Kidney epithelial cell (primary cell): ENCODE measurements at places on chromosomes 5 and 9.

DNA sequence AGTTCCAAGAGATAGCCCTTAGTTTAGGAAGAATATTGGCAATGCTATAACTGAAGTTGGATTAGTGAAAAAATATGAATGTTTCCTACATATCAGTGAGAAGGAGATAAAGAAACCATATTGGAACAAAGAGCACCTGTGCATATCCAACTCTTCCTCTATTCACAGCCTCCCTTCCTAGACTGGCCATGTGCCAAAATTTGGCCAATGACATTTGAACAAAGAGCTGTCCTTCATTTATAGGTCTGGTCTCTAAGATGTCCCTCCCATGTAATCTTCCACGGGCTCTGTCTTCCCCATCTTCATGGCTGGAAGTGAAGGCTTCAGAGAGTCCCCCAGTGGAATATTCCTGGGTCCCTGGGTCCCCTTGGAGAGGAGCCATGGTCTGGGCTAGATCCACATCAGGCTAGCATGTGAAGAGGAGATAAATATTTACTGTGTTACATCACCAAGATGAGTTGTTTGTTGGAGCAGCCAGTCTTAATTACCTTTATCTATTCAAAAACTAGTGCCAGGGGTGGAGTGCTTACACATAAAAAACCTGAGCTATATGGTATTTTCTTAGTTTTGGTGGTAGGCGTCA, 190.0 kb upstream of the S1PR3 start:
- DNase-seq: no peak

DNA sequence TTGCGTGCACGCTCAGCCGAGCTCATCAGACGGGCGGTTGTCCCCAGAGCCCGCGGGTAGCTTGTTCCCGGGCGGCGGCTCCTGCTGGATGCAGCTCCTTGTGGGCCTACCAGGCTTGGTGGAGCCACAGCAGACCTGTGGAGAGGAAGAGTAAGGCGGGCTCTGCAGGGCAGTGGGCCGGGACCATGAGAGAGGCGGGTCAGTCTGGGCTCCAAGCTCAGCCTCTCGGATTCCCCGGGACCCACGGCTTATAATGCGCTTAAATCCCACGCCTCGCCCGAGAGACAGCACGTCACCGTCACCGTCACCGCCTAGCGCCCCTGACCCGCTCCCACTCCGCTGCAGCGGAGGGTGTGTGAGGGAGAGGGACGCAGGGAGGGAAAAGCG, 1.9 kb upstream of the ANKRD18A start:
- DNase-seq: no peak

- DNase-seq: no peak
These were observed 17.0 kb upstream of the LHFPL2 start for GRCh38 chr5:78665534-78665933.

DNA sequence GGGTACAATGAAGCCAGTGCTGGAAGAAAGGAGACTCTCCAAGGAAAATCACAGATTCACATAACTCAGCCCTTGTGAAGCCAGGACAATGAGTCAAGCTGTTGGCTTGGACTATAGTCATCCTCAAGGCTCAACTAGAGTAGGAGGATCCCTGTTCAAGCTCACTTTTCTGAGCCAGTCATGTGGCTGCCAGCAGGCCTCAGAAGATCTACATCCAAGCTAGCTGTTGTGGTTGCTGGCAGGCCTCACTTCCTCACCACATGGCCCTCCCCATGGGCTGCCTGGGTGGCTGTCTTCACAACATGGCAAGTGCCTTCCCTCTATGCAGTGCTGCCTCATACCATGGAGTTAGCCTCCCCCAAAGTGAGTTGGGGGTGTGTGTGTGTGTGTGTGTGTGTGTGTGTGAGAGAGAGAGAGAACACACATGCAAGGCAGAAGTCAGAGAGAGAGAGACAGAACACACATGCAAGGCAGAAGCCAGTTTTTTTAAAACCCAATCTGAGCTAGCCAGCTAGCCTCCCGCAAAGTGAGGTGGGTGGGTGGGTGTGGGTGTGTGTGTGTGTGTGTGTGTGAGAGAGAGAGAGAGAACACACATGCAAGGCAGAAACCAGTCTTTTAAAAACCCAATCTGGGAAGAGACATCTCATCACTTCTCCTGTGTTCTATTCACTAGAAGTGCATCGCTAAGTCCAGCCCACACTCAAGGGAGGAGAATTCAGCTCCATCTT, 17.1 kb downstream of the SCAI start:
- peak; percentile 79 for DNase-seq

DNA sequence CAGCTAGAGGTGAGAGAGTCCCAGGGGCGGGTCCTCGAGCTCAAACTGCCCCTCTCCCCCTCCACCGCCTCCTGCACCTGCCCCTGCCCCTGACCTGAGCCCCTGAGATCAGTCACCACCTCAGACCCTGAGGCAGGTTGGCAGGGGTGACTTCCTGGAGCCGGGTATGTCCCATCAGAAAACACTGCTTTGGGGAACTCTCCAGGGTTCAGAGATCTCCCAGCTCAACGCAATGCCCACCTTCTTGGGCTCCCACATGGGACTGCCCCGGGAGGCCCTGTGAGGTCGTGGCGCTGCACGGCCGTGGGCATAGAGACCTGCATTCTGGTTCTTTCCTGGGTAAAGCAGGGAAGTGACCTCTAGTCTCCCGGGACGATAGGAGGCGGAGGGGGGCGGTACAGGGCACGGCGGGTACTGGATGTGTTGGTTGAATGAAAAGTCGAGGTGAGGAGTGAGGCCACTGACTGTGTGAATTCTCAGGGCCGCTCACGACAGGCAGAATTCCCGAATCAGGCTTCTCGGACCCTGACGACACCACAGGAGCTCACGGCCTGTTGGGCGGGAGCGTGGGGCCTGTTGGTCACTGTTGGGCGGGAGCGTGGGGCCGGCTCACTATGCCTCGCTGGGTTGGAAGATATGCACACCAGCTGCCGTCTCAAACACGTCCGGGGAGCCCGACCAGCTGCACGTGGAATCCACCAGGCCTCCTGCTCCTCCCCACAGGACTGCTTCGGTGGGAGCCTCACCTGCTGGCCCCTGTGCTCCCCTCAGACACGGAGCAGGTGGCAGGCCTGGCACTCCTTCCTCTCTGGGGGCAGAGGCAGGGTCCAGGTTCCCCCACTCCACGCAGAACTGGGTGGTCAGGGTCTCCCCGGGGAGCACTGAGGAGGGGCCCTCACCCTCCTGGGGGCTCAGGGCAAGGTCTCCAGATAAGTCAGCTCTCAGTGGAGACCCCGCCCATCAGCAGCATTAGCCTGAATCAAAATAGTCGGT, 178.0 kb upstream of the PPP1R26 start:
- DNase-seq: no peak

DNA sequence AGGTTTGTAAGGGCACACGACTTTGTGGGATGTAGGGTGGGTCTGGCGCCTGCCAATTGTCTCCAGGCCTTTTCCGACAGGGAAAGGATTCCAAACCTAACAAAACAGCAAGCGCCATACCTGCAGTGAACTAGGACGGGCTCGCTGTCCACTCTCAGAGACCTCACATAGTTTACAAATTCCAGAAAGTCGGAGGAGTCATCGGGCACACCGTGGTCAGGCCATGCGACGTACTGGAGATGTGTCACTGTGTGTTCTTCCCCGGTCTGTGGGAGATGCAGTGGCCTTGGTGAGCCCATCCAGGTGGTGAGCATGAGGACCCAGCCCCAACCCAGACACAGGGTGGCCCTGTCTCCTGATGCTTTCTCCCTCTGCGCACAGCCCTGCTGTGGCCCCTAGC, 61.3 kb upstream of the EPB41L4B start:
- no peak for DNase-seq

GRCh38 chr9:6845880-6846279, 88.1 kb downstream of the KDM4C start:
- peak; percentile 21 for DNase-seq

GRCh38 chr5:119943148-119943547, 313.8 kb downstream of the FAM170A start:
- no peak for DNase-seq

DNA sequence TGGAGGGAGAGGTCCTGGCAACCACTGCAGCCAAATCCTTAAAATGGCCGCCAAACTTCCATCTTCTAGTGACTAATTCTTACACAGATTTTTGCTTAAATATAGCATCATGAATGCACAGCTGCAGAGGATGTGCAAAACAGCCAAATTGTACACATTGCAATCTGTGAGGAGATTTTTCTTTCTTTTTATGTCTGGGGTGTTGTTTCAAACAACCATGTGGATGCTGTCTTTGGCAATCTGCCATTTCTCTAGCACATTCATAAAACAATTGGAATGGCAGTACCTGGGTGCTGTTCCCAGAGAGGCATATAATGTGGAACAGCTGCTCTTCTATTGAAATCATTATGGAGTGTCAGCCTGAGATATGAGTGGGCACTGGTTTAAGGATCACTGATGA, 1082.9 kb upstream of the SEMA6A start:
- no peak for DNase-seq

- DNase-seq: no peak
These were observed 43.9 kb downstream of the PDCD1LG2 start for GRCh38 chr9:5554254-5554653.

GRCh38 chr9:83477120-83477519, 61.1 kb downstream of the FRMD3 start:
- no peak for DNase-seq

DNA sequence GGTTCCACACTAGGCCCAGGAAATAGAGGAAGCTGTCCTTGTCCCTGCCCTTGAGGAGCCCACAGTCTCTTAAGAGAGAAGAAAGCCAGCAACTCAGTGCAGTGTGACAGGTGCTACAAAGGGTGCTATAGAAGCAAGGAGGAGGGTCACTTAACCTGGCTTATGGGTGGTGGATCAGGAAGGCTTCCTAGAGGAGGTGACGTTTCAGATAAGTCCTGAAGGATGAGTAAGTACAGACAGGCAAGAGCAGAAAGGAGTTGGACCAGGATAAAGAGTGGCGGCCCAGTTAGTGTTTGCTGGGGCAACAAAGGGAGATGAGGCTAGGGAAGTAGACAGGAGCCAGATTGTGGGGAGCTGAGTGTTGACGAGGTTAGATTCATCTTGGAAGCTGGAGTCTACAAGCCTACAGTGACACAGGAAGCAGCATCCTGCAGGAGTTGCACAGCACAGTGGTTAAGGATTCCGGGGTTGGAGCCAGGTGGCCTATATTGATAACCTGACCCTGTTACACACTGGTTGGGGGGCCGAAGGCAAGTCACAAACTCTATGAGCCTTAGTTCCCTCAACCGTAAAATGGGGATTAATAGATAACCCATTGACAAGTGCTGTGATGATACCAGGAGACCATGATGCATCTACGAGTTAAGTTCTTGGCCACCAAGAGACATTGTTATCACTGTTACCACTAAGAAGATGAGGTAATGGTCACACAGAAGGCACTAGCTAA, 5.4 kb upstream of the LHX6 start:
- no peak for DNase-seq

GRCh38 chr5:87313216-87313615, 45.5 kb downstream of the RASA1 start:
- no peak for DNase-seq
